Hematopoietic multipotent progenitor cell (in vitro differentiated cells): ENCODE measurements at places on chromosomes 4 and X.
A peak's percentile ranks its signal among the peaks of the same experiment; 100 is the strongest.

GRCh38 chr4:105520819-105521790 lies 31.3 kb upstream of the ARHGEF38 start:
- peak; percentile 49 for DNase-seq

DNA sequence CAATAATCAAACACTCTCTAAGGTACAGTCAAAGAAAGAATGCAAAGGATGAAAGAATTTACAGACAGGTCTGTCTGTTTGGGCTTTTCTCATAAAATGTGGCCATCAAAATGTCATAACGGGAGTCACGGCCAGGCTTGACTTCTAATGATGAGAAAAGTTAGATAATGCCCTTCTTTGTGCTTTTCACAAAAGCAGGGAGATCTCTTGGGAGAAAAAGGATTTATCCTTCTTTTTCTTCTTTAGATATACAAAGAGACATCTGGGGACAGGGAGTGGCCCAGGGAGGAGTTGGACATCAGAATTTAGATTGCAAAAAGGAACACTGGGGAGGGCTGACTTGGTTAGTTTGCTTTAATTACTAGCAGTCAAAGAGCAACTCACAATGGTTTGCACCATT lies 93.1 kb downstream of the SLC39A8 start:
- DNase-seq, result no peak

DNA sequence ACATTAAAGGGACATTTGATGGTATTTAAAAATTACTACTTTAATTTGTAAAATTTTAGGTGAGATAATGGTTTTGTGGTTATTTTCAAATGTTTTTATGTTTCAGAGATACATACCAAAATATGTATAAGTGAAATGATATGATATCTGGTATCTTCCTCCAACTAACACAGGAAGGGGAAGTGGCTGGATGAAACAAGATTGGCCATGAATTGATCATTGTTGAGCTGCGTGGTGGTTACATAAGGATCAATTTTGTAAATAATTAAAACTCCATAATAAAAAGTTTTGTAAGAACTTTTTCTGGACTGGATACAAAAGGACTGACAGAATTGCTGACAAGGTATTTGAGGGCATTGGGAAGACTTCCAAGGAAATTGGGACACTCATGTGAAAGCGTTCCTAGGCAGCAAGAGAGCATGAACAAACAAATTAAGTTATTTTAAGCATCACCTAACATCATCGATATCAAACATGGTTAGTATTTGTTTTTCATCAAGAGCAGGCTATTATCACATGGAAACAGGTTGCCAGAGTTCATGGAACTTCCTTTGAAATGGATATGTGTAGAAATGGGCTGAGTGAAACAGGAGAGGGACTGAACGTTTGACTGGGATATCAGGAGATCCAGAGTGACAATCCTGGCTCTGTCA lies 4.4 kb upstream of the PGM2 start:
- DNase-seq, result no peak

DNA sequence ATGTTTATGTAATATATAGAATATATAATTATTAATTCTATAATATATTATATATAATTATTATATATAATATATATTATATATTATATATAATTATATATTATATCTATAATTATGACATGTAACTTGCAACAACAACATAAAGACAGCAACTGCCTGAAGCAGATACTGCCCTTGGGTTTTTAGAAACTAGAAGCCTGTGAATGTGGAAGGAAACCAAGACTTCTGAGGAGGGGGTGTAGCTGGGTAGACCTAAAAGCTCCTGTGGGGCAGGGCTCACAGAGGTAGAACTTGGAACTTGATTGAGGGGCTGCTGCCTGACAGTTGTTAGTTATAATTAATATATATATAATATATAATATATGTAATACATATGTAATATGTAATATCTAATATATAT lies 167.2 kb upstream of the SLIT2 start:
- DNase-seq, result no peak

- DNase-seq, result no peak
These were observed 51.6 kb downstream of the PPP3CA start for GRCh38 chr4:101295691-101296090.

DNA sequence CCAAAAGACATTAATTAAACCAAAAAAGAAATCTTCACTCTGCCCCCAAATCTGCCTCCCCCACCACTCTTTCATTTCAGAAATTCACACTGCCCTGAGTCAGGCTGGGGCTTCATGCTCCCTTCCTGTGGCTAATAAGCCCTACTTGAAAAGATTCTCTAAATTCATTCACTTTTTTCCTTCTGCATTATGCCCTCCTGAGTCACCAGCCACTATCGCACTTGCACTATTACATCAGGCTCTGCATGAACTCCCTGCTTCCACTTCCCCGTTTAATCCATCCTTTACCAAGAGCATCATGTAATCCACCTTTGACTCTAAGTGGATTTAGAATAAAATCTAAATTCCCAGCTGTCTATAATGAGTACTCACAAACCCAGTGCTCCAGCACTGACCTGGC lies 295.4 kb upstream of the KLF3 start:
- DNase-seq, result no peak

GRCh38 chr4:5798462-5798861 lies 87.5 kb downstream of the EVC start:
- no peak for DNase-seq

DNA sequence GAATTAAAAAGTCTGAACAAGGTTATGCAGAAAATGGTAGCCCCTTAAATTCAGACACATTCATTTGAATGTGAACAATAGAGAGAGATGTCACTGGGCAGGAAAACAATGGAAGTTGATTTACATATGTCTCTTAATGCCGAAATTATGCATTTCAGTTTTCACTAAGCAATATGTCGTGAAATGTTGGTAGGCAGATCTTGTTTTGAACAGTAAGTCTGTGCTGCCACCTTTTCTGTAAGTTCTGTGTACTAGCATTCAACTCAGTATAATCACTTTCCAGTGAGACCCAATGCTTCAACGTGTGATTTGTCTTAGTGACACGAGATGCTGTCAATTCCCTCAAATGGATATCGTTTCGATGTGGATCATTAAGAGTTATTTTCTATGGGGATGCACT lies 222.7 kb upstream of the VCX3A start:
- DNase-seq, result no peak

- DNase-seq, result no peak
These were observed 1.5 kb upstream of the PTCHD1 start for GRCh38 chrX:23332888-23333821.

DNA sequence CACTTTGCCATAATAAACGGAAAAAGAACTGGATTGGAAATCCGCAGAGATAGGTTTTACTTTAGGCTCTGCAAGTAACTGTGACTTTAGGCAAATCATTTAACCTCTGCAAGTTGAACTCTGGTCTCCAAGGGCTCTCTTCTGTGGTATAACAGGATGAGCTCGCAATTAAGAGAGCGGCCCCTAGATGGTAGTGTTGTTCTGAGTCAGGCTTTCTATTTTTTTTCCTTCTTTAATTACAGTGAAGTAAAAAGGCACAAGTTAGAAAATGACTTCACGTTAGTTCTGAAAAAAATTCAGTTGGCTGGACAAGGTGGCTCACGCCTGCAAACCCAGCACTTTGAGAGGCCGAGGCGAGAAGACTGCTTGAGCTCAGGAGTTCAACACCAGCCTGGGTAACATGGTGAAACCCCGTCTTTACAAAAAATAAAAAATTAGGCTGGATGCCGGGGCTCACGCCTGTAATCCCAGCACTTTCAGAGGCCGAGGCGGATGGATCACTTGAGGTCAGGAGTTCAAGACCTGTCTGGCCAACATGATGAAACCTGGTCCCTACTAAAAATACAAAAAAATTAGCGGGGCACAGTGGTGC lies 18.0 kb downstream of the RPS3A start:
- peak; percentile 81 for DNase-seq

- no peak for DNase-seq
These were observed 867.4 kb downstream of the TECRL start for GRCh38 chr4:63541828-63542227.

- DNase-seq, result no peak
These were observed 426.9 kb upstream of the EPHA5 start for GRCh38 chr4:66097218-66097617.

DNA sequence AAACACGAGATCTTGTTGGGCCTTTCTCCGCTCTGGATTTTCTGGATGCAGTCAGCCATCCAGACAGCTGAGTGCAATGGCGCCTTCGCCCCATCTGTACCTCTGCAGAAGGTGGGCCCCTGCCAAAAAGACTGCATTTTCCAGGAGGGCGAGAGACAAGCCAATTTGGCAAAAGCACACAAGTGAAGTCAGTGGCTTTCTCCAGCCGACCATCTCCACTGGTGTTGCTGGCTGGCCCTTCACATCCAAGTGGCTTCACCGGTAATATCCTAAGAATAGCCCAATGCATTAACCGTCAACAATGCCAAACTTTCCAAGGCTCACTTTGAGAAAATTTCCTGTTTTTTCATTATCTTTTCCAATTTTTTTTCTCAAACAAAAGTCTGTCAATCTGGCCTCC lies 96.2 kb upstream of the MXRA5 start:
- DNase-seq, result no peak

- DNase-seq, result no peak
These were observed 3.4 kb downstream of the UGT2B17 start for GRCh38 chr4:68572653-68573170.

GRCh38 chr4:146450524-146450923 lies 71.2 kb downstream of the SLC10A7 start:
- DNase-seq, result no peak

DNA sequence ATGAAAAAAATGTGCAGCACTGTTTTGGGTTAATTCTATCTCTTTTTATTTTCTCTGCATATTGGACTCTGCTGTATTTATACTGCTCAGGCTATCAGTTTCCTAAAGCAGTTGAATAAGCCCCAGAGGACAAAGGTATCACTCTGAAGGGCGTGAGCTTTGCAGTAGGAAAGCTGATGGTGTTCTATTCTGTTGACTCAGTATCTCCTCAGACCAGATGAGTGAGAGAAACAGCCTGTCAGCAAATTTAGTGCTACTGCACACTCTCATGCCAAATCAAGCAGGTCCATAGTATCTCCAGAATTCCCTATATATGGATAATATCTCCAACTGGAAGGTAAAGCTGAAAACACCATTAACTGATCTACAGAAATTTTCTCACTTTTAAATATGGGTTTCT lies 132.3 kb upstream of the UGT8 start:
- no peak for DNase-seq

DNA sequence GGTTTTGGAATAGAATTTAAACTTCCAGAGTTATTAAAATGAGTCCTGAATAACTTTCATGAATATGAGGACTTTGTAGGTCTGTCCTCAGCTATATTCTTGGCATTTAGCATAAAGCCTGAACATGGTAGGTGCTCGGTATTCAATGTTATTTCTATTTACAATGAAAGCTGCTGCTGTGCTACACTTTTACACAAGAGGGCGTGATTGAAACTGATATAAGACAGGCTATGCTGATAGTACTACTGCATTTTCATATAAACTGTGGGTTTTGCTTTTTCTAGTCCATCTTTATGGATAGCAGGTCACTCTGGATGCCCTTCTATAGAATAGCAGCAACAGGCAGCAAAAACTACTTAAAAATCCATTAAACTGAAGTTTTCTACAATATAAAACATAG lies 12.3 kb upstream of the GNPDA2 start:
- peak; percentile 41 for DNase-seq

DNA sequence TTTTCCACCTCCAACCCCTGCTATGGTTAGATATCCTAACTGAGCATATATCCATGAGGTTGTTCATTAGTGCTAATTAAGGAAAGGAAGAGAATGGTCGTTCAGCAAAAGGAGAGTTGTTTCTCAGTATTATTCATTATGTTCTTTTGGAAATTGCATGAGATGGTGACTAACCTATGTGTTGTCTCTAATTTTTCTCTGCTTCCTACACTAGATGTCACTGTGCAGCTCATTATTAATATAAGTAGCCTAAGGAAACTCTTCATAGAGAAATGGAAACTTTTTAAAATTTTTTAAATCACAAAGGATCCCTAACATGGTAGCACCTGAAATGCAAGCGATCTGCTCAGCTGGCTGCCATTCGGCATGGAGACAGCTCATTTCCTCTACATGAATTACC lies 67.7 kb upstream of the FAM9A start:
- DNase-seq, result peak; percentile 12

DNA sequence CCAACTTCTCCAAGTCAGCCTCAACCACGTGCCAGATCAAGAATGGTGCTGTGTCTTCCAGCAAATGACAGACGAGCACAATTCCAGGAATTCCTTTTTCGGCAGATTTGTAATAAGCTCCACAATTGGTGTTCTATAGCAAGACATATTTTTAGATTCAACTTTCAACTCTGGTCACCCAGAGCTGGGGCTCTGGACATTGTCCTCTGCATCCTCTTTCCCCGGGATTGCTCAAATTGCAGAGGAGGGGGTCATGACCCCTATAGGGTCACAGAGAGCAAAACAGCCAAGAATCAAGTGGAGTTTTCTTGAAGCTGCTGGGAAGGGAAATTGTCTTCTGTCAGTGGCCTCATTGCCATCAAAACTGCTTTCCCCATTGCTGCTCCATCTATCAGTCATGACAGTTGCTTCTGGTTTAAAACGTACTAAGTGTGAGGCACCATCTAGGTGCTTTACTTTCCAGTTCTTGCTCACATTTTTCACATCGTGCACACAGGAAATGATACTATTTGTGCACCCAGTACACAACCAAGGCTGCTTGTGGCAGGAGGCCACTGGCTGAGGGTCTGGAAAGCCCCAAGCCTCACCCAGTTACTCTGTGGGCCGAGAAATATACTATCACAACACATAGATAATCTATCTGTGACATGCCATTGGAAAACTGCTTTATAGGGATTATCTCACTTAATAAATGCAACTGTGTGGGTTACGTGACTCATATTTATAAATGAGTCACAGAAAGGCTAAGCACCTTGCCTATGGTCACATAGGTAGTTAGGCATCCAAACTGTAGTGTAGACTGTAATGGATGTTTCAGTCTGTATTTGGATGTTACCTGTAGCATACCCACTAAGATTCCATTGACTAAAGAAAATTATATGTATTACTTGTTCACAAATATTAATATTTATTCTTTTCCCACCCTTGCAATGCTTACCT lies 91.7 kb upstream of the PHOX2B start:
- DNase-seq, result no peak

DNA sequence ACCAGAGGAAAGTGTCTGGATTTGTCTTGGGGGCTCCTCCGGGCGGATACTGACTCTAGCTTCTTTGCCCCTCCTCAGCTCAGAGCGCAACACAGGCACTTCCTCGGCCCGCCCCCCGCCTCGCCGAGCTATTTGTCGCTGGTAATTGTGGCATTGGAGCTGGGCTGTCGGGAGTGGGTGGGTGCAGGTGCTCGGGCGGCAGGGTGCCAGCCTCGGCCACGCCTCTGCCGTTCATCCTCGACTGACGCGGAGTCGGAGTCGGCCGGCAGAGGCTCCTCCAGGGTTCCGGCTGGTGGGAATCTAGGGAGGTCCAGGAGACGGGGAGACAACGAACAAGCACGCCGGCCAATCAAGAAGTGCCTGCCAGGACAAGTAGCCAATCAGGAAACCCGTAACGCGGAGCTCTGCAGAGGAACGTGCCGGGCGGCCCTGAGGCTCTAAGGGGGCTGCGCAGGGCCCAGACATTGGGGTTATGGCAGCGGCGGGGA lies 3.9 kb upstream of the SYN1 start:
- peak; percentile 61 for DNase-seq

- no peak for DNase-seq
These were observed 27.6 kb downstream of the ARSD start for GRCh38 chrX:2901367-2902036.
